ENCODE measurements at places on chromosomes 2 and 18.

GRCh38 chr2:189379731-189380261 lies 61.5 kb upstream of the WDR75 start:
- peak; percentile 29 for DNase-seq

DNA sequence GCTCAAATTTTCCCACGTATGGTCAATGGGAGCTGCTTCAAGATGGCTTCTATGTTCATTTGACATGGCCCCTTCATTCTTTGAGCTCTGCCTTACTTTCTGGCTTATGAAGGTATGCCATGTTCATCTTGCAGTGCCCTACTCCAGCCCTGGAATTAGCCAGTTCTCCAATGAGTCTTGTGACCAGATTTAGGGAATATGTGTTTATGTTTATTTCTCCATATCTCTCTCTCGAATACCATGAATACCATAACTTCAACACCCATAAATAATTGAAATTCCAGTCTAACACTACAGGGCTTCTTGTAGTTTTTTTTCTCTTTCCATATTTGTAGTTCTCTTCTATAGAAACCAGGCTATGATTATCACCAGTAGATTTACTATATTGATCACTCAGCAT lies 39.7 kb downstream of the EPB41L5 start:
- DNase-seq = no peak

DNA sequence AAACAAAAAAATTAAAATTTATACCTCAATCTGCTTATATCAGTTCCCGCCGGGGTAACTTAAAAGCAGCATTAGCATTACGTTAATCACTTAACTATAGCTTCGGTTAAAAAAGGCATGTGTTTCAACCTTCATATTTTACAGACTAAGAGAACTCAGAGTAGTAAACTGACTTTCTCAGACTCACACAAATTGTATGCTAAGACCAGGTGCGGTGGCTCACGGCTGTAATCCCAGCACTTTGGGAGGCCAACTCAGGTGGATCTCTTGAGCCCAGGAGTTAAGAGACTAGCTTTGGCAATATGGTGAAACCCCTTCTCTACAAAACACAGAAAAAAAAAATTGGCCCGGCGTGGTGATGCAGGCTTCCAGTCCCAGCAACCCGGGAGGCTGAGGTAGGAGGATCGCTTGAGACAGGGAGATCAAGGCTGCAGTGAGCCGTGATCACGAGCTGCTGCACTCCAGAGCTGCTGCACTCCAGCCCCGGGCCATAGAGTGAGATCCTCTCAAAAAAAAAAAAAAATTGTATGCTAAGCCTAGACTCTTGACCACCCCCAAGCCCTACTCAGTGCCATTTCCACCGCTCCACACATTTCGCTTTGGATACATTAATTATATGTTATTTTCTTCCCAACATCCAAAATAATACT lies 2.4 kb downstream of the HNRNPLL start:
- no peak for DNase-seq

- no peak for DNase-seq
These were observed 40.0 kb upstream of the FOSL2 start for GRCh38 chr2:28352610-28353195.

GRCh38 chr2:13583609-13584008 lies 866.9 kb downstream of the TRIB2 start:
- DNase-seq = no peak

GRCh38 chr2:231016566-231017230 lies 20.6 kb upstream of the C2orf72 start:
- no peak for DNase-seq

DNA sequence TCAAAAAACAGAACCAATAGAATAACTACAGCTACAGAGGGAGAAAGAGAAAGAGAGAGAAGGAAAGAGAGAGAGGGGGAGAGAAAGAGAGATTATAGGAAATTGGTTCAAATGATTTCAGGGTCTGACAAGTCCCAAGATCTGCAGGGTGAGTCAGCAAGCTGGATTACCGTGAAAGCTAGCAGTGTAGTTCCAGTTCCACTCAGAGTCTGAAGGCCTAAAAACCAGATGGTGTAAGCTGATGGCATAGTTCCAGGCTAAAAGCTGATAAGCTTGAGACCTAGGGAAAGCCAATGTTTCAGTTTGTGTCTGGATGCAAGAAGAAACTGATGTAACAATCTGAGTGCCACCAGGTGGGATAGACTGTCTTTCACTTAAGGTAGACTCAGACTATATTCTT lies 397.7 kb downstream of the TRIB2 start:
- no peak for DNase-seq

- DNase-seq = peak; percentile 86
These were observed 3.7 kb upstream of the GAD1 start for GRCh38 chr2:170812710-170813600.
